Progenitor cell of endocrine pancreas (in vitro differentiated cells): ENCODE measurements at places on chromosomes 11 and 22. TPM values are rescaled to one million over a fixed set of nuclear protein-coding genes. Genes with fewer than 3 reads are reported as not detected.
A peak's percentile ranks its signal among the peaks of the same experiment; 100 is the strongest.

The PNPLA5 gene
- not detected in 2 replicates for total RNA-seq

The VPREB1 gene
- not detected in 2 replicates for total RNA-seq

- no peak overlapping the region for H3K4me3 ChIP-seq
- H3K4me1 ChIP-seq: peaks cover 2% of the 10 kb centered on the region
- DNase-seq: no peak
- no peaks in the 10 kb centered on the region for H3K27me3 ChIP-seq
- H3K36me3 ChIP-seq: no peaks in the 10 kb centered on the region
Observed at GRCh38 chr11:121207485-121208115, 85.0 kb upstream of the SC5D start.

- H3K27ac ChIP-seq: no peak overlapping the region
- no peaks in the 10 kb centered on the region for H3K27me3 ChIP-seq
- no peak for DNase-seq
- H3K36me3 ChIP-seq: no peaks in the 10 kb centered on the region
- H3K4me1 ChIP-seq: no peaks in the 10 kb centered on the region
Observed at GRCh38 chr11:44592125-44592940, 26.9 kb downstream of the CD82 start.

DNA sequence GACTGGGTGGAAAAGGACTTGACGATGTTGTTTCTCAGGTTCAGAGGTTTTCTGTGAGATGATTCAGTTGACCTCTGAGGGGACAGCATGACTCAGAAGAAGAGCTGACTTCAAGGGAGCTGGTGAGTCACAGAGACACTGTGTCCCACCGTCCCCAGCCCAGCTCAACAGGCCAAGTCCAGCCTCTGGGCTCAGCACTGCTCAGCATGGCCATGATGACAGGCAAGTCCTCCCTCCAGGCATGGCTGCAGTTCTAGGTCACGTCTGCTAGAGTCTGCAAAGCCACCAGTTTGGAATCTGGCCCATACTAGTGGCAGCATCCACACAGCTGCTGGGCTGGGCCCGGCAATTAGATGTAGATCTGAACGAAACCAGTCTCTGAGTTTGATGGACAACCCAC is 12.9 kb downstream of the TRIM29 start:
- peaks cover 37% of the 10 kb centered on the region for H3K27me3 ChIP-seq
- H3K4me3 ChIP-seq: no peak overlapping the region
- H3K36me3 ChIP-seq: no peaks in the 10 kb centered on the region
- no peaks in the 10 kb centered on the region for H3K4me1 ChIP-seq
- no peak overlapping the region for H3K27ac ChIP-seq
- no peak for DNase-seq

DNA sequence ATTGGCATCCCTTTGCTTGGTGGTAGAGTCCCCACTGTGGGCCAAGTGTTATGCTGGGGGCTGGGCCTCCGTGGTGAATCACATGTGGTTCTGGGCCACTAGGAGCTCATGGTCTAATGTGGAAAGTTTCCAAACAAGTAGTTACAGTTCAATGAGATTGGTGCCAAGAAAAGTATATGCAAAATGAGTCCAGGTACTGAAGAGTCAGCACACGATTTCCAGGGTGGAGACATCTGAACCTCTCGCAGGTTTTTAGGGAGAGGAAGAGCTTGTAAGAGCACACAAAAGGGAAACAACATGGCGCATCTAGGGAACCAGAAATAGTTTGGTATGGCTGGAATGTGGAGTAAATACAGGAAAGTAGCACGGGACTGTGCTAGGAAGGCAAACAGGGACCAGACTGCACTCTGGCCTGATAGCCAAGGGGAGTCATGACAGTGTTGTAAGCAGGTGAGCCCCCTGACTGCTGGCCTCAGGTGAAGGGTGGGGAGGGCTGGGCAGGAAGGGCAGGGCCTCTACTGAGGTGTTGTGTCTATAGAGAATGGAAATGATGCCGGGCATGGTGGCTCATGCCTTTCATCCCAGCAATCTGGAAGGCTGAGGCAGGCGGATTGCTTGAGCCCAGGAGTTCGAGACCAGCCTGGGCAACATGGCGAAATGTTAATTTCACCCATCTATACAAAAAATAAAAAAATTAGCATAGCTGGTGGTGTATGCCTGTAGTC is 12.6 kb downstream of the POLR2F start:
- no peak for DNase-seq
- peaks cover 24% of the 10 kb centered on the region for H3K36me3 ChIP-seq
- no peak overlapping the region for H3K4me3 ChIP-seq
- H3K4me1 ChIP-seq: peaks cover 5% of the 10 kb centered on the region
- H3K27me3 ChIP-seq: no peaks in the 10 kb centered on the region

GRCh38 chr11:57903441-57904123 is 120.1 kb upstream of the OR9Q1 start:
- no peak overlapping the region for H3K27ac ChIP-seq
- H3K4me3 ChIP-seq: no peak overlapping the region
- no peak for DNase-seq
- peaks cover 5% of the 10 kb centered on the region for H3K4me1 ChIP-seq
- H3K36me3 ChIP-seq: no peaks in the 10 kb centered on the region
- no peaks in the 10 kb centered on the region for H3K27me3 ChIP-seq

GRCh38 chr22:43377548-43377895 is 34.3 kb upstream of the MPPED1 start:
- peaks cover 6% of the 10 kb centered on the region for H3K36me3 ChIP-seq
- peaks cover 14% of the 10 kb centered on the region for H3K27me3 ChIP-seq
- DNase-seq: no peak
- no peak overlapping the region for H3K4me3 ChIP-seq

GRCh38 chr11:67627812-67628624 is 1.7 kb downstream of the NUDT8 start:
- H3K36me3 ChIP-seq: peaks cover 4% of the 10 kb centered on the region
- no peaks in the 10 kb centered on the region for H3K27me3 ChIP-seq
- H3K4me1 ChIP-seq: peaks cover 7% of the 10 kb centered on the region
- DNase-seq: no peak

DNA sequence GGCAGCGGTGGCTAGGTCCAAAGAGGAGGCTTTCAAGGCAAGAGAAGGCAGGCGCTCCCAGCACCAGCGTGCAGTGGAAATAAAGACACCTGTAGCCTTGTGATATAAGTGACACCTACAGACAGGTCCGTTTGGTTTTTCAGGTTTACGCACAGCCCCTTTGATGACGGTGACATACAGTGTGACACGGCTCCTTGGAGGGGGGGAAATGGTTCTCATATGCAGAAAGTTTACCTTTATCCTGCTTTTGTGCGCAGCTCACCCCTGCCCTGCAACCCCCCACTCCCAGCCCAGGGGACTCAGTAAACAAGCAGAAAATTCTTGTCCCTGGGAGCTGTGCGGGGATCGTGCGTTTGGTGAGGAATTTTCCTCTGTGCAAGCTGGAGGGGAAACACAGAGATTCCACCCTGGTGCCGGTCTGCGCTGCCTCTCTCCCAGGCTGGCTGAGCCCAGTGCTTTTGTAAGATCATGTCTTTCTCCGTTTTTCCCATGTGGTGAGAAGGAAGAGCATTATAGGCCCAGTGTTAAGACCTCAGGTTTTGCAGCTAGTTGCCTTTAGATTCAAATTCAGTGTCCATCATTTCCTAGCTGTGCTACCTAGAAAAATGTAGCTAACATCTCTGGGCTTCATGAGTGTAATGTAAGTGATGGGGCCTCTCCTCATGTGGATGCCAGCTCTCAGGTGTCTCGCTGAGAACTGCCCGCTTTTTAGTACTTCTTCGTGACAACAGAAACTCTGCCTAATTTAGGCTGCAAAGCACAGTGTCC is at the start of gene ELF5:
ELF5 (minus strand) TSS at position 113 of the 768 bp plus-strand sequence. CDS start 8,045 bp downstream, outside the sequence.
- peak; percentile 14 for DNase-seq
- H3K27ac ChIP-seq: peak within 1 kb of the TSS; percentile 90
- H3K4me3 ChIP-seq: peak within 1 kb of the TSS; percentile 12
- no peaks in the 10 kb centered on the region for H3K27me3 ChIP-seq

DNA sequence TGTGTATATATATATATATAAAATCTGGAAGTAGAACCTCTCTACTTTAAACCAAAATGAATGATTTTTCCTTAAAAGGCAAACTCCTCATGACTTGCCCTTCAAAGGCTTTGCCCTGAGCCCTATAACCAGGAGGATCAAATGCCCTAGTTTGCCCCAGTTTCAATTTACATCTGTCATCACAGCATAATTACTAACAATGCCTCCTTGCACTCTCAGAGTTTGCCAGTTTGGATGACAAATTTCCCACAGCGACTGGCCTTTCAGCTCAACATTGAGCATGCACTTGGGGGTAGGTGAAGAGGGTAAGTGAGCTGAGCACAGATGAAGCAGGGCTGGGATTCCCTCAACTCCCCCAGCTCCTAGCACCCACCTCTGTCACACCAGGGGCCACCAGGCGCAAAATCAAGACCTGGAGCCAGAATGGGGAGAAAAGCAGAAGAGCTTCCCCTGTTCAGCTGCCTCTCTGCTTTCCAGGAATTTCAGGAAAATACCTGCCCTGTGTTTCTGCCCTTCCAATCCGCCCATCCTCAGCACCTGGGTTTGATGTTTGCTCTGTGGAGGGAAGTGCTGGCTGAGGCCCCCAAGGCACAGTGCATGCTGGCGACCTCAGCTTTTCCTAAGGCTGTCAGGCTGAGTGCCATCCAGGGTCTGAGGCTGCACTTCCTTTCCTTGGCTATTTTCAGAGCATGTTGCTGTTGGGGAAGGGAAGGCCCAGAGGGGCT is 67.5 kb downstream of the ADAMTS15 start:
- no peak for DNase-seq
- no peak overlapping the region for H3K4me3 ChIP-seq
- H3K4me1 ChIP-seq: no peaks in the 10 kb centered on the region
- peaks cover 4% of the 10 kb centered on the region for H3K27me3 ChIP-seq
- H3K36me3 ChIP-seq: no peaks in the 10 kb centered on the region
- no peak overlapping the region for H3K27ac ChIP-seq

- no peak overlapping the region for H3K4me3 ChIP-seq
- H3K27me3 ChIP-seq: no peaks in the 10 kb centered on the region
- DNase-seq: no peak
Observed at GRCh38 chr11:111819161-111819828, 52.1 kb downstream of the ALG9 start.

DNA sequence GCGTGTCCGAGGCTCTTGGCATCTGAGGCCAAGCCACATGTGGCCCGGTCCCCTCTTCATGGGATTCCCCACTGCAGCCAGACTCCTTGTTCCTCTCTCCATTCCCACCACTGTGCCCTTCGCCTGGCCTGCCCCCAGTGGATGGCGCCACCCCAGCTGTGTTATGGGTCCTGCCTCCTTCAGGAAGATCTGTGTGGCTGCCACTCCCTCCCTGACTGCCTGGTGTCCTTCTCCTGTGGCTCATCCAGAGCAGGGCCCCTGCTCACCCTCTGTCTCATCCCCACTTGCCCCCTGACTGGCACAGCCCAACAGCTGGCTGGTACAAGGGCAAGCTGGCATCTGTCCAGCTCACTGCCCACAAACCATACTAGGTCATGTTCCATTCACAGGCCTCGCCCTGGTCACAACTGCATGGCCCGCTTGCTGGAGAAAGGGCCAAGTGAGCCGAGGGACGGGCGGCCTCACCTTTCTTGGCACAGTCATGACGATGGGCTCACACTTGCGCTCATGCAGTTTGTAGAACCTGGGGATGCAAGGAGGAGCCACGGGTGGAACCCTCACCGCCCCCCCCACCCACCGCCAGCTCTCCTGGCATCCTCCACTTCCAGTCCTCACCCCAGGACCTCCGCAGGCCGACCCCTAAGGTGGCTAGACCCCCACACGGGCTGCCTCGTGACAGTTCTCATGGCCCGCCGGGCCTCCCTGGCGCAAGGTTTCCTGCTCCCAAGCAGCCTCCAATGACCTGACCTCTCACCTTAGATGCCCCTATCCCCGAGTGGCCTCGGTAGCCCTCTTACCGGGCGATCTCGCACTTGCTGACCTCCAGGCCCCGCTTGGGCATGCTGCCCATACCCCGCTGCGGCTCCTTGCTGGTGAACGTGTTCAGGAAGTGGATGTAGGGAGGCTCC is 2.1 kb upstream of the PTPRCAP start:
- peaks cover 2% of the 10 kb centered on the region for H3K4me1 ChIP-seq
- no peak overlapping the region for H3K4me3 ChIP-seq
- H3K36me3 ChIP-seq: no peaks in the 10 kb centered on the region

DNA sequence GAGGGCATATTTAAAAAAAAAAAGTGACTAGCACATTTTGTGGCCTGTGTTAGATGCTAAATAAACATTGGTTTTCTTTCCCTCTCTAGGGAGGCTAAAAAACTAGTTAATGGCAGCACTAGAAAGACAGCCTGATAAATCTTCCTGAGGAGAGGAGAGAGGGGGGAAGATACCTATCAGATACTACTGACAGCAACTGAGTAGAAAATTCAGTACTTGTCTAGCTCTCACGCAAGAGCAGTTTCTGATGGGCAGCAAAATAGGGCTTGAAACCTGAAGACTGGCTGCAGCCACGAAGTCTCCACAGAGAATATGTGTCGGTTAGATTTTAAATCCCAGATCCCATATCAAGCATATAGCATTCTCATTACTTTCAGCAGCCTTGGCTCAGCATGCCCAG is 388.2 kb downstream of the KCNA4 start:
- DNase-seq: no peak
- no peak overlapping the region for H3K4me3 ChIP-seq
- no peaks in the 10 kb centered on the region for H3K27me3 ChIP-seq
- H3K27ac ChIP-seq: no peak overlapping the region

GRCh38 chr22:46972256-46972655 is 209.8 kb downstream of the TBC1D22A start:
- H3K27ac ChIP-seq: no peak overlapping the region
- no peak overlapping the region for H3K4me3 ChIP-seq
- peaks cover 11% of the 10 kb centered on the region for H3K36me3 ChIP-seq
- peaks cover 14% of the 10 kb centered on the region for H3K4me1 ChIP-seq
- no peak for DNase-seq
- no peaks in the 10 kb centered on the region for H3K27me3 ChIP-seq

GRCh38 chr11:106828976-106829375 is 189.3 kb downstream of the GUCY1A2 start:
- H3K4me3 ChIP-seq: no peak overlapping the region
- no peak overlapping the region for H3K27ac ChIP-seq
- H3K4me1 ChIP-seq: no peaks in the 10 kb centered on the region
- H3K27me3 ChIP-seq: no peaks in the 10 kb centered on the region

GRCh38 chr11:98940913-98941312 is 79.8 kb upstream of the CNTN5 start:
- H3K27me3 ChIP-seq: no peaks in the 10 kb centered on the region
- DNase-seq: no peak

GRCh38 chr11:134519788-134520187 is 107.7 kb upstream of the B3GAT1 start:
- H3K4me1 ChIP-seq: peaks cover 24% of the 10 kb centered on the region
- H3K27me3 ChIP-seq: peaks cover 45% of the 10 kb centered on the region
- no peak overlapping the region for H3K27ac ChIP-seq
- no peak for DNase-seq
- no peak overlapping the region for H3K4me3 ChIP-seq

GRCh38 chr11:102886999-102887398 is 12.2 kb upstream of the MMP12 start:
- no peaks in the 10 kb centered on the region for H3K36me3 ChIP-seq
- no peaks in the 10 kb centered on the region for H3K27me3 ChIP-seq
- no peak overlapping the region for H3K4me3 ChIP-seq
- H3K4me1 ChIP-seq: no peaks in the 10 kb centered on the region
- no peak overlapping the region for H3K27ac ChIP-seq

DNA sequence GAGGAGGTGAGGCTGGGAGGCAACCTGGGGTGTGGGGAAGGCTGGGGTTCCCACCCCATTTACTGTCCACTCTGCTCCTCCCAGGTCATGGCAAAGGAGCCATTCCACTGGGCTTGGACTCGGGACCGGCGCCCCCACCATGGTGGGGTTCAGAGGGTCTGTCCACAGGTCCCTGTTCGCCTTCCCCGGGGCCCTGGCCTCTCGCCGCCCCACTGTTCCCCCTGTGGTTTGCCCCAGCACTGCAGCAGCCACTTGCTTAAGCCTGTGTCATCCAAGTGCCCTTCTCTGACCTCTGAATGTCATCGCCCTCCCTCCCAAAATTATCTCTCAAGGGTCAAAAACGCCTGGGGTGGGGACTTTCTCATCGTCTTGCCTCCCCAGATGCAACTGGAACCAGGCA is 2.6 kb downstream of the SPDYC start:
- no peak overlapping the region for H3K4me3 ChIP-seq
- no peaks in the 10 kb centered on the region for H3K4me1 ChIP-seq
- no peaks in the 10 kb centered on the region for H3K27me3 ChIP-seq
- H3K27ac ChIP-seq: no peak overlapping the region
